ENCODE measurements at places on chromosomes 4 and X.

DNA sequence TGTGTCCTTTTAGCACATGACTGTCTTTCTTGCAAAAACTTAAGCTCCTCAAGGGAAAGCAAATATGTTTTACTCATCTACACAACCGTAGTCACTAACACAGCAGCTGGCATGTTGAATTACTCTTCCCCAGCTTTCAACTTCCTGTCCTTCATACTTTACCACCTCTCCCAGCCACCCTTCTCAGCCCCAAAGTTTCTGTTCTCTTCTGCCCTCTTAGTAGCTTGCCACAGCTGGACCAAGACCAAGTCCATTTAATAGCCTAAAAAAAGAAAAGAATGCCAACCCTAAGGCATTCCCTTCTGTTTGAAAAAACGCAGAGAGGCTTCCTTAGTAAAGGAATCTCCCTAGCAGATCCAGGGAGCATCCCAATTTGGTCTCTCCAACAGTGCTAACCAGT is 36.8 kb downstream of the SRPX2 start:
- DNase-seq: no peak

DNA sequence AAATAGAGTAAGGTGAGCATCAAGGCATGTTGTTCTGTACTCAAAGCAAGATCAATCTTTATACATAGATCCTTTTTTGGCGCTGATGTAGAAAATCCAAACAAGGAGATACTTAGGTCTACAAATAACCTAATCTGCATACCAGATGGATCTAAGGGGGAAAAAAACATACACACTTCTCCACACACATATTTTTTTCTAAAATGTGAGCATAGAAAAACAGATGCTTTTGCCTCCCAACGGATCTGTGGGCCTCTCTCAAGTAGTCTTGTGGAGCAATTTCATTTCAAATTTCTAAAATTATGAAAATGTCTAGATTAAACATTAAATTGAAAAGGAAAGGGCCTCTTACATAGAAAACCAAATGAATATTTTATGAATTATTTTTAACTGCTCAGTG is 166.1 kb downstream of the GRIA3 start:
- no peak for DNase-seq

DNA sequence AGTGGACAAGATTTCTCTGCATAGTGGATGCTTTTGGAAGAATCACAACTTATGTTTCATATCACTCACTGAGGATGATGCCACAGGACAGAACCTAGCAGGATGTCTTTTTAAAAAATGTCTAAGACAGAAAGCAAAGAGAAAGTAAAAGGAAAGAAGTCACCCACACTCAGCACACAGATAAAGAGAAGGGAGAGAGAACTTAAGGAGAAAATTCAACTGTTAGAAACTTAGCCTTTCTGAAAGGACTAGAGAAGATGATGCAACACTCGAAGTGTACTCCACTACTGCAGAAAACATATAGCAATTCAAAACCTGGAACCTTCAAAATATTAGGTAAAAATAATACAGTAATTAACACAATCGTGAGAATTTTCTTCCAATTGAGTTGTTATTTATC is 52.8 kb upstream of the STK26 start:
- no peak for DNase-seq

GRCh38 chrX:103376118-103376978 is at the start of gene BEX3:
BEX3 (plus strand) TSS chrX:103376538; CDS start chrX:103377522, 984 bp downstream.
- DNase-seq: peak; percentile 62

DNA sequence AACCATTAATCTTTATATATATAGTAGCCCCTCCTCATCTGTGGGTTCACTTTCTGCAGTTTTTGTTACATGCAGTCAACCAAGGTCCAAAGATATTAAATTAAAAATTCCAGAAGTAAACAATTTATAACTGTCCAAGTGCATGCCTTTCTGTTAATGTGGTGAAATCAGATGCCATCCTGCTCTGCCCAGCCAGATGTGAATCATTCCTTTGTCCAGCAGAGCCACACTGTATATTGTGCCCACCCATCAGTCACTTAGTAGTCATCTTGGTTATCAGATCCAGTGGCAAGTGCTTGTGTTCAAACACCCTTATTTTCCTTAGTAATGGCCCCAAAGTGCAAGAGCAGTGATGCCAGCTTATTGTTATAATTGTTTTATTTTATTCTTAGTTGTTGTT is 17.2 kb upstream of the PRDM5 start:
- no peak for DNase-seq

GRCh38 chrX:100830143-100830542 is 10.0 kb downstream of the CSTF2 start:
- DNase-seq: no peak

DNA sequence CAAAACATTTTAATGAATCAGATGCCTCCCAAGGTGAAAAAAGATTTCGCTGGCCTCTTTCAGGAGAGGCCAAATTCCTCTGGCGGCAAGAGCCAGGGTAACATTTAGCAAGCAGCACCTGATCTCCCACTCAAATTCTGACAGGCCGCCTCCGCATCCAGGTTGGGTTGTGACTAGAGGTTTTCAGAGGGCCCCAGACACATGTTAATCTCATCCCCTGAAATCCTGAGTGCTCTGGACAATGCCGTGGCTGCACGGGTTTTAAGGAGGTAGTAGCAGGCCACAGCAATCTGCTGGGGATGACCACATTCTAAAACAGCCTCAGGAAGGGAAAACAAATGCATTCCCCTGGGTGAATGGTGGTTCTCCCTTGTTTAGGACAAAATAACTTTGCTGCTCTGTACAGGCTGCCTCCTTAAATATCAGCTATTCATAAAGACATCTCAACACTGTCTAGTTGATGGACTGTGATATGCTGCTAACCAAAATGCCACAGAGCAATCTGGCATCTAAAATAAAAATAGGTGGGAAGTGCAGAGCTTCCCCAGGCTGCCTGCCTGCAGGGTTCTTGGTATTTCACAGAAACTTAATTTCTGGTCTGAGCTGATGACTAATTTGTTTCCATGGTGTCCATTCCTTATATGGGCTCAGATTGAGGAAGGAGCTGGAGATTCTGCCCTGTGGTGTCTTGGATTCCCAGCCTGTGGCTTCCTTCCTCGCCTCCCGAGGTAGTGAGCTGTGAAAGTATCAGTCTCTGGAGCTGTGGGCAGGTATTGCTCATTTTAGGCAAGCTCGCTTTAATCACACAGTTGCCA is 202.0 kb downstream of the DCLK2 start:
- DNase-seq: peak; percentile 73

GRCh38 chr4:126738527-126738923 is 894.2 kb upstream of the INTU start:
- no peak for DNase-seq

DNA sequence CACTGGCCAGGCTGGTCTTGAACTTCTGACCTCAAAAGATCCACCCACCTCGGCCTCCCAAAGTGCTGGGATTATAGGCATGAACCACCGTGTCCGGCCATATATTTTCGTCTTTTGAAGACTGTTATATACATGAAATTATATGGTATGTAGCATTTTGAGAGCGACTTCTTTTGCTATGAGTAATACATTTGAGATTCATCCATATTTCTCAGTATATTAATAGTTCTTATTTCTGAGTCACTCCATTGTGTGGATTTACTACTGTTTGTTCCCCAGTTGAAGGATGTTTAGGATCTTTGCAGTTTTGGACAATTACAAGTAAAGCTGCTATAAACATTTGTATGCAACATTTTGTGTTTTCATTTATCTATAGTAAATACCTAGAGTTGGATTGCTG is 34.9 kb downstream of the GNL3L start:
- peak; percentile 2 for DNase-seq

DNA sequence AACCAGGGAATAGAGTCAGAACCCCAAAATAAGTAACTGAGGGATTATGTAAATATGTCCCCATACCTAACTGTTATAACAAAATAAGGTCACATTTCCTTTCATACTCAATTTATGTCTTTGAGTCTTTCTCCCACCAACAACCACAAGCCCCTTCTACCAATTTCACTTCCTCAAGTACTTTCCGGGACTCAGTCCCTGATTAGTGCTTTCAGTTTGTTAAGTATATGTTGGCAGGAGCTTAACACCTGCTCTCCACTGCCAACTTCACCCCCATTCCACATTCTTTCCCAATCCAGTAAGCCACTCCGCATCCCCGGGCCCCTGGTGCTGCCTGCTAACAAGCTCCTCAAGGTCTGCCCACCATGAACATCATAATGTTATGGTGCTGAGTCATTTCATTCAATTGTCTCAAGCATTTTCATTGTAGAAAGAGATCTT is 71.3 kb upstream of the SPRY1 start:
- DNase-seq: no peak
